ENCODE measurements at places on chromosomes 4 and X.
A peak's percentile ranks its signal among the peaks of the same experiment; 100 is the strongest.

DNA sequence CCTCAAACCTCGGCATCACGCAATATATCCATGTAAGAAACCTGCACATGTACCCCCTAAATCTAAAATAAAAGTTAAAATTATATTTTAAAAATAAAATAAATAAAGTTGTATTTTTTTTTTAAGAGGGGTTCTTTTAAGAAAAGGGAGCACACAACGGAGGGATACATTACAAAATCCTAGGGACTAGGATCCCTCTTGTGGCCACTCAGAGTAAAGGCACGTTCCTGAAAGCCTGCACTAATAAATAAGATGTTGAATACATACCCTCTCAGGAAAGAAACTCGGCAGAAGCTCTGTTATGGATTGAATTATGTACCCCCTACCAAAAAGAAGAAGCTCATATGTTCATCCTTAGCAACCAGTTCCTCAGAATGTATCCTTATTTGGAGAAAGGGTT, 50.9 kb upstream of the PRDX4 start:
- peak; percentile 37 for DNase-seq

- DNase-seq: no peak
Observed at GRCh38 chr4:185550933-185551332, 15.6 kb upstream of the PDLIM3 start.

DNA sequence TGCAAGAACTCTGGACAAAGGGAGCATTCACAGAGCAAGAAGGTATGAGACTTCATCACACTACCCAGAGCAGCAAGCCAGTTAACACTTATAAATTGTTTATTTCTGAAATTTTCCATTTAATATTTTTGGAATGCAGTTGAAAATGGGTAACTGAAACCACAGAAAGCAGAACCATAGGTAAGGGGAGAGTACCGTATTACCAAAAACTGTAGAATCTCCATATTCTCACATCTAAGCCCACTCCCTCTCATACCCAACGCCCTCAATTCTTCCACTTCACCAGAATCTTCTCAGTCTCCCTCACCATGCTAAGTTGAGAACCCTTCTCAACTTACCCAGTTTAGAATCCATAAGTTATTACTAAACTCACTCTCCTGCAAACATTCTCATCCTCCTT, 277.8 kb downstream of the SPOCK3 start:
- no peak for DNase-seq

- peak; percentile 99 for DNase-seq
Observed at GRCh38 chr4:15913631-15913970, 24.9 kb downstream of the FGFBP1 start.

- DNase-seq: peak; percentile 14
Observed at GRCh38 chrX:3815896-3816664, 102.6 kb upstream of the PRKX start.

- DNase-seq: no peak
Observed at GRCh38 chrX:130702867-130703707, 199.9 kb downstream of the ENOX2 start.

DNA sequence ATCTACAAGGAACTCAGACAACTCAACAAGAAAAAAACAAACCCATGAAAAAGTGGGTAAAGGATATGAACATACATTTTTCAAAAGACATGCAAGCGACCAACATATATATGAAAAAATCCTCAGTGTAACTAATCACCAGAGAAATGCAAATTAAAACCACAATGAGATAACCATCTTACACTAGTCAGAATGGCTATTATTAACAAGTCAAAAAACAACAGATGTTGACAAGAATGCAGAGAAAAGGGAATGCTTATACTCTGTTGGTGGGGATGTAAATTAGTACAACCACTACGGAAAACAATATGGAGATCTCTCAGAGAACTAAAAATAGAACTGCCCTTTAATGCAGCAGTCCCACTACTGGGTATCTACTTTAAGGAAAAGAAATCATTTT, 12.1 kb downstream of the NIPAL1 start:
- no peak for DNase-seq

DNA sequence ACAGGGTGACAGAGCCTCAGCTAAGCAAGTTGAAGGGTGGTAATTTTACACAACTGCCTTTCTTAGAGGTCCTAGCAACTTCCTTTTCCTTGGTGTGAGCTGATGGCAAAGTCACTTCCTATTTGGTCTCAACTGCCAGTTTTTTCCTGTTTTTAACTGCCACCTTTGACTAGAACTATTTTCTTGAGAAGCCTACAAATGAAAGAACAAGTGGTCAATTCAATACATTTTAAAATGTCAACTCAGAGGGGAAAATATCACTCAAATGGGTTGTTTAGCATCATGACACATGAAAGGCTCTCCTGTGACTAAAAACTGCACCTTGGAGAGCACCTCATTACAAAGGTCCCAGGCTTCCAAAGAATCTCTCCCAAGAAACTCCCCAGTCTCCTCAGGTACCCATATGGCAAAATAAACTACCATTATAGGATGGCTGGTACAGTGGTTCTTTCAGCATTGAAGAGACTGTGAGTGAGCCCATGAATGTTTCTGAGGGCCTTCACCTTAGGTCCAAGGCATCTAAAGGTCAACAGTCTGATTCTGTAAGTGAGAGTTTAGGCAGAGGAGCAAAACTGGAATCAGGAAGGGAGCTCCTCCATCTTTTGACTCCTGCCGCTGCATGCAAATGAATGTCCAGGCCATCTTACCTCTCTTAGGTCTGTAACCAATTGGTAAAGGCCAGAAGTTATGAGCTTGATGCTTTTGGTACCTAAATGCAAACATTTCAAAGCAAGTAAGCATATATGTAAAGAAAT, 5.5 kb upstream of the STK26 start:
- no peak for DNase-seq

DNA sequence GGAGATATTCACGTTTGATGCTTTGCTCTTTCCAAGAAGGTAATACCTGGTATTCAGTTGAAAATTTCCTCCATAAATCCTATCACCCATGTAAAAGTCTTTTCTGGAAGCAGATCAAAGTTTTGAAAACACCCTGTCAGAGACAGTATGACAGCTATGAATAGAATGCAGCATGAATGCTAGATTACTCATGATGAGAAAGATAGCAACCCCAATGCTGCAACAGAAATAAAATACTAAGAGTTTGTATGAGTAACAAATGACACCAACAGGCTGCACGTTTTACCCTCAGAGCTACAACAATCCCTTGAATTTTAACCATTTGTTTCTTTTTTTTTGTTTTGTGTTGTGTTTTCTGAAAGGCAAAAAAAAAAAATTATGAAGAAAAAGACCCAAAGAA, 108.6 kb downstream of the ARHGAP6 start:
- peak; percentile 70 for DNase-seq

DNA sequence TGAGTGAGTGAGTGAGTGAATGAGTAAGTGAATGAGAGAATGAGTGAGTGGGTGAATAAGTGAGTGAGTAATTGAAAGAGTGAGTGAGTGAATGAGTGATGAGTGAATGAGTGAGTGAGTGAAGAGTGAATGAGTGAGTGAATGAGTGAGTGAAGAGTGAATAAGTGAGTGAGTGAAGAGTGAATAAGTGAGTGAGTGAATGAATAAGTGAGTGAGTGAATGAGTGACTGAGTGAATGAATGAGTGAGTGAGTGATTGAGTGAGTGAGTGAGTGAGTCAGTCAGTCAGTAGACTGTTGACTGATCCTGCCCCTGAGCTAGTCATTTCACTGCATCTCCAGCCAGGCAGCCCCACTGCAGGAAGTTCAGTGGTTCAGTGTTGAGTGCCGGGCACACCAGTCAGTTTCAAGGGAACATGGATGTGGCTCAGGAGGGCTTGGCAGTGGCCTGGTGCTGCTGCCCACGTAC, 228.4 kb upstream of the PSAPL1 start:
- DNase-seq: no peak

Measured in epithelial cell of esophagus (primary cell).